Stimulated activated CD4-positive, alpha-beta T cell treated with anti-CD3 and anti-CD28 coated beads, Interleukin-15, amount 100 ng/mL, for 24 hours (primary cell): ENCODE measurements at places on chromosomes 2 and 18.

- DNase-seq: no peak
Measured at GRCh38 chr2:86543793-86544192, 19.4 kb downstream of the CHMP3 start.

DNA sequence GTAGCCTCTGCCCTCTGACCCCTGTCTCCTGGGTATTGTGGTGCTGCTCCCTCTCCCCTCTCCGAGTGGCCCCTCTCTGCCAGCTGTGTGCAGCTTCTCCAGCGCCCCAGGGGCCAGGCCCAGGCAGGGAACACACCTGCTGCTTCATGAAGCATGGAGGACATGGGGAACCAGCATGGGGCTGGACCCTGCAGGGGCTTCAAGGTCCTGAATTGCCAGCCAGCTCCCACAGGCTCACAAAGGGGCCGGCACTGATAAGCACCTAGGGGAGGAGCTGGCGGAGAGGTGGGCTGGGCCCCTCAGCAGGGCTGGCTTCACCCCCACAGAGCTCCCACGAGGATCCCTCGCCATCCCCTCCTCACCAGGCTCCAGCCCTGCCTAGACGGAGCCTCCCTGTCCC lies 77.4 kb upstream of the GPC1 start:
- DNase-seq: no peak

DNA sequence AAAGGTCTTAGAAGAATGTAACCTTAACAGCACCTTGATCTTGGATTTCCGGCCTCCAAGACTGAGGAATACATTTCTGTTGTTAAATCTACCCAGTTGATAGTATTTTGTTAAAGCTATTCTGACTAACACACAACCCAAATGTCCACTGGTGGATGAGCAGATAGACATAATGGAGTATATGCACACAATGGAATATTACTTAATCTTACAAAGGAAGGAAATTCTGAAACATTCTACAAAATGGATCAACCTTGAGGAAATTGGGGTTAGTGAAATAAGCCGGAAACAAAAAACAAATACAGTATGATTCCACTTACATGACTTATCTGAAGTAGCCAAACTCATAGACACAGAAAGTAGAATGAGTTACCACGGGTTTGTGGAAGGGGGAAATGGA lies 168.7 kb downstream of the ZNF804A start:
- DNase-seq: no peak

- DNase-seq: no peak
Measured at GRCh38 chr18:4639628-4640310, 184.7 kb upstream of the DLGAP1 start.

DNA sequence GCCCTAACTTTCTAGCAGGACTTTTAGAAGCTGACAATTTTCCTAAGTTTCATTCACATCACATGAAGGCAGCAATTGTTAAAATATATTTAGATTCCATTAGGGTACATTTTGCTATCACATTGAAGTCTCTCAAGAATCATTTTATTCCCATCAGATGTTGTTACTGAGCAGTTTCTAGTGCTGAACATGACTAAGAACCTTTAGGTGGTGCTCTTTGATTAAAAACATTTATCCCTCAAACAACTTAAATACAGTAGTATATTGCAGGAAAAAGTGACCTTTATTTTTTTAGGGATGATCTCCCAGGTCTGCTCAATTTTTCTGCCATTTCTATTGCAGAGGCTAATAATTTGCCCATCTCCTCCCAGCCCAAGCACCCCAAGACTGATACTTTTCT lies 22.9 kb upstream of the NARS1 start:
- DNase-seq: no peak

DNA sequence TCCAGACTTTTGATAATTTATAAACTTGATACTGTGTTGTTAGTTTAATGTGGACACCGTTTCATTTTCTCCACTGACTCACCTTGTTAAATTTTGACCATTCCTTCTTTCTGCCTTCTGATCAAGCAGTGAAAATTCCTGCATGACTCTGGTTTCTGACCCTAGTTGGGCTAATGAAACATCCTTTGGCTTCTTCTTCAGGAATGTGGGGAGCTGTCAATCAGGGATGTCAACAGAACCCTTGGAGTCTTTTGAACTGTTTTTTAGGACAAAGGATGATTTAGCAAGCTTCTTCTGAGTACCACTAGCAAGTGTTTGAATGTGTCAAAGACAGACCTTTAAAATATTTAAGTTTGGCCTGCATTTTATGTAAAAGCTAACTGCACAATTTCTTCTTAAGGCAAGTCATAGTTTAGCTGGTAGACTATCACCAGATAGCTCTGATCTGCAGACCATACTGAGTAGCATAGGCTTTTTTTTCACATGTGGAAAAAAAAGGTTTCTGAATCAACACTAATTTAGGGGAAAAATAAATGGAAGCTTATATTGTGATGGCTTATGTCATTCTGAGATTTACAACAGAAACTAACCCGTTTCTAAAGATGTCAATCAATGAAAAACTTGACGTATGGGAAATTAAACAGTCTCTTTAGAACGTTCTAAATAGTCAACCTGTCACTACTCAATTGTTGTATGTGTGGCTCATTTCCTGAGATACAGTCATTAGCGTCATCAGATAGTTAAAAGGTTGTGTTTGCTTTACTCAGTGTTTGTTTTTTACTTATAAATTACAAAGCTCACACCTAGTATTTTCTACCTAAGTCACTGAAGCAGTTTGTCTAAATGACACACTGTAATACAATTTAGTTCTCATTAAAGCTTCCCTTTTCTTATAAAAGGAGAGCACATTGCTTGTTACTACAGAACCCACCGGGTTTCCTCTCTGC lies 311.4 kb downstream of the PTPRM start:
- DNase-seq: no peak

GRCh38 chr18:55988537-55988936 lies 400.5 kb upstream of the TCF4 start:
- DNase-seq: no peak

GRCh38 chr2:190504912-190505311 lies 29.6 kb downstream of the NEMP2 start:
- no peak for DNase-seq
